ENCODE measurements at places on chromosomes 7 and 10. TPM values are rescaled to one million over a fixed set of nuclear protein-coding genes. Genes with fewer than 3 reads are reported as not detected.

The ZNF727 gene
- not detected for total RNA-seq

The HMX2 gene
- total RNA-seq: not detected

The NODAL gene
- total RNA-seq: not detected

The ZCCHC24 gene
- 3.0 TPM for total RNA-seq

The VENTX gene
- total RNA-seq: 1.6 TPM

DNA sequence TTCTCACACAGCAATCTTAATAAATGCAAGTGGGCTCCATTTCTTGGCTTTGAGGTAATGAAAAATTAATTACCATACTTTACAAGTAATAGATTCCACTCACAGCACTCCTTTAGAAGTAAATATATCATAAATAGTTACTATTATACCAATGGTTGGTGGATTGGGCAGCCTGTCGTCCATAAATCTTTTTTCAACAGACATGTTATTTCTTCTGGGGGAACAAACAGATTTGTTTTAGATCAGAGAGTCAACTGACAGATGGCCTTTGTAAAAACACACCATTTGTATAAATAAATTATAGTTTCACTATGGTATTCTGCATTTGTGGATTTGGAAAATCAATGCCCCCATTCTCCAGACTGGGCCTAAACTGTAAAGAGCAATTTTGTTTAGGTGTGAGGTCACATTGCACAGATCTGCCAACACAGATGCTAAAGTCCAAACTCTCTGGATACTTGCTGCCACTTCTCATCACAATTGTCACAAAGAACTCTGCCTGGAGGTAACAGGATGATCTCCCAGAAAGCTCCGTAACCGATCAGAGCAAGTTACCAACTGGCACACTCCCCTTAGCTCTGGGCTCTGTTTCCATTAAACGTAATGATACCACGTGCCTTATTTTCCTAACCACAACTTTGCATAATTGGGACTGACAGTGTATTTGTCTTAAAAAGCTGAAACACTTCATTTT is 4.5 kb upstream of the MACROH2A2 start:
- DNase-seq: no peak

GRCh38 chr7:113283861-113284260 is 165.5 kb upstream of the SMIM30 start:
- DNase-seq: no peak

DNA sequence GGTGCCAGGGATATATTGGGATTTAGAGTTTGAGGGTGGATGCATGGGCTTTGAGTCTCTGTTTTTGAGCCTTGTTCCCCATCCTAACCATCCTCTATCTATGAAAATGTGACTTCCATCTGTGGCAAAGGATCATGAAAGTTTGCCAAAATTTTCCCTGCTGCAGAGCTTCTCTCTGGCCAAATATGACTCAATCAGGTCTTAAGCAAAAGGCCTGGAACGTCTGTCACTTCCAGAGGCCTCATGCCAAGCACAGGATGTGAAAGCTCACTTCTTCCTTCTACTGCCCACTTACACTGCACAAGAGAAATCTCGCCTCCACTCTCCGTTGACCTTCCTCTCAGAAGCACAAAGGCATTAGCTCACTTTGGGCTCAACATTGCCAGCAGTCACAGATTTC is 696.9 kb upstream of the NRP1 start:
- DNase-seq: no peak

GRCh38 chr7:2834748-2835441 is 9.2 kb downstream of the GNA12 start:
- no peak for DNase-seq

DNA sequence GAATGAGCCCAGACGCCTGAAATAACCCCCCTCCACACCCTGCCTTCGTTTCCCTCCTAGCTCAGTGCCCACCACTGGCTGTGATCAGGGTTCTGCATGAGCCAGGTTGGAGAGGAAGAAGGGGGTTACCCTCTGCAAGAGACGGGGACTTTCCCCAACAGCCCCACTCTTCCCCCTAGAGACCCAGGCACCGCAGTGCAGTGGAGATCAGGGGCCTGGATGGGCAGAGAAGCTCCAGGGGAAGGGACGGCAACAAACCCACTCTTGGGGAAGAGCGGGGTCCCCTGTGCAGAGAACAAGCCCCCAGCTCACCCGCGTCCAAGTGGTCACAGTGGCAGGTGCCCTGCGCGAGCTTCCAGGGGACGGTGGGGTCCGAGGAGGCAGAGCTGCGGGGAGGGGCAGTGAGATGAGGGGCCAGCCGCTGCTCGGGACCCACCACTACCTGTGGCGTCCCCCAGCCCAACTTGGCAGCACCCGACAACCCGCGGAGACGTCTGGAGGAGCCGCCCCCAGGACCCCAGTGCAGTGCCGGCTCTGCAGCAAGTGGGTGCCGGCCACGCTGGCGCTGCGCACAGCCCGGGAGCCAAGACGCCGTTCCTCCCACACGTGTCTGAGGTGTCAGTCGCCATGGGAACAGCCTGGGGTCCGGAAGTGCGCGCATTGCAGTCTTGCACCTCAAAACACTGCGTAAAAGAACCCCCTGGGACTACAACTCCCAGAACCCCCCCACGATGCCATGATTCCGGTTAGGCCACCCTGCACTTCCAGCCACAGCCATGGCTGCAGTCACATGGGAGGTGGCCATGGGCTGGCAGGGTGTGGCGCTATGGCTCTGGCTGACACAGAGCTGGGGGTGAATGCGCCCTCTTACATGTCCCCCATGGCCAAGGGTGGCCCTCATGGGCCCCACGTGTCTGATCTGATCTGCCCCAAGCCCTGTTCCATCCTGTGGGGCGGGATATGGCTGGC is 45.8 kb upstream of the WIPI2 start:
- DNase-seq: no peak

GRCh38 chr7:37081436-37081835 is 357.1 kb upstream of the AOAH start:
- no peak for DNase-seq

- DNase-seq: no peak
Observed at GRCh38 chr7:68861171-68861570, 737.1 kb upstream of the AUTS2 start.

Data from glutamatergic neuron (in vitro differentiated cells).